ENCODE measurements at places on chromosomes 7 and 10. TPM values are rescaled to one million over a fixed set of nuclear protein-coding genes. Genes with fewer than 3 reads are reported as not detected.

DNA sequence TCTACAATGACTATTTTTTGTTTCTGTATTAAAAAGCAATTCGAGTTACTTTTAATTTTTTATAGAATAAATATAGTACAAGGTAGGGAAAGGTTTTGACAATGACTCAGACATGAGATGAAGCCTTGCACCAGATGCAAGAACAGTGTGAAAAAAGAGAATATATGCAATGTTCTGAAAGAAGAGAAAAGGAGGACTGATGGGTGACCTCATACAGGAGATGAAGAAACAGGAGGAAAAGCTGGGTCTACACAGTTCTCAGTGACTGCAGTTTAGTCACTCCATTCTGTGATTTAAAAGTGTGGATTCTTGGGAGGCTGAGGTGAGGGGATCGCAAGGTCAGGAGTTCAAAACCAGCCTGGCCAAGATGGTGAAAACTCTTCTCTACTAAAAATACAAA is 38.3 kb upstream of the YAE1 start:
- H3K27me3 ChIP-seq: peaks cover 5% of the 10 kb centered on the region
- DNase-seq: no peak
- no peaks in the 10 kb centered on the region for H3K36me3 ChIP-seq
- no peak overlapping the region for H3K27ac ChIP-seq
- peaks cover 5% of the 10 kb centered on the region for H3K4me1 ChIP-seq

DNA sequence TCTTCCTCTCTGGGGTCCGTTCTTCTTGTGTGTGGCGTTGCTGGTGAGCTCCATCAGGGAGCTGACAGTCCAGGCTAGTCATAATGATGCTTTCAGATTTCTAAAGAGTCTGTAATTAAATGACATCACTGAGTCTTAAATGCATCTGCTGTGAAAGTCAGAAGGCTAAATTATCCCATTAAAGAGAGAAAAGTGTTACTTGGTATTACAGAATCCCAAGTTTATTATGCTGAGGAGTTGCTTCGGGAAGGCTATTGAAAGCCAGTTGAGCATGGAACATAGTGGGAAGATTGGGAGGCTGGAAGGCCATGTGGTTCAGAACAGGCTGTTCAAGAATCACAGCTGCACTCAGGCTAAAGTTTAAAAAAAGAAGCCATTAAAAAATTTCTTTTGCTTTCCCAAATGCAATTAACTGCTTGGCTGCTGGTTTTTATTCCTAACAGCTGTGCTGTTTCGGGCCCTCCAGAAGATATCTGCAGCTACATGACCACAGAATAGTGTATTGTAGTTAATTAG is 342.6 kb upstream of the LRGUK start:
- H3K27me3 ChIP-seq: no peaks in the 10 kb centered on the region
- H3K4me3 ChIP-seq: no peak overlapping the region
- H3K27ac ChIP-seq: no peak overlapping the region
- DNase-seq: no peak

DNA sequence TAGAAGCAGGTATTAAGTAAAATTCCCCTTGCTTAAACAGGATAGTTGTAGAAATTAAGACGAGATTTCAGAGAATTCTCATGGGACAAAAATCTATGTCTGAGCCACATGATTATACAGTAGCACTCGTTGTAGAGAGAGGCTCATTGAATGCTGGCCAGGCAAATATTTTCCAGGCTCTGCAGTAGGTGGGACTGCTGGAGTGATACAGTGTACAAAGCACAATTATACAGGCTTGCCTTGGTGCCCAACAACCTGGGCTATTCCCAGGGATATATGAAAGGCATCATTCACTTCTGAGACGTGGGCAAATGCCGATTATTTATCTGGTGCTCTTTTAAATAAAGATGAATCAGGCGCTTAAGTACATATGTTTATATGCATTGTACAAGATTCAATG is 380.6 kb downstream of the PHTF2 start:
- no peak for DNase-seq
- H3K4me3 ChIP-seq: no peak overlapping the region
- no peaks in the 10 kb centered on the region for H3K36me3 ChIP-seq
- H3K27ac ChIP-seq: no peak overlapping the region
- no peaks in the 10 kb centered on the region for H3K27me3 ChIP-seq

DNA sequence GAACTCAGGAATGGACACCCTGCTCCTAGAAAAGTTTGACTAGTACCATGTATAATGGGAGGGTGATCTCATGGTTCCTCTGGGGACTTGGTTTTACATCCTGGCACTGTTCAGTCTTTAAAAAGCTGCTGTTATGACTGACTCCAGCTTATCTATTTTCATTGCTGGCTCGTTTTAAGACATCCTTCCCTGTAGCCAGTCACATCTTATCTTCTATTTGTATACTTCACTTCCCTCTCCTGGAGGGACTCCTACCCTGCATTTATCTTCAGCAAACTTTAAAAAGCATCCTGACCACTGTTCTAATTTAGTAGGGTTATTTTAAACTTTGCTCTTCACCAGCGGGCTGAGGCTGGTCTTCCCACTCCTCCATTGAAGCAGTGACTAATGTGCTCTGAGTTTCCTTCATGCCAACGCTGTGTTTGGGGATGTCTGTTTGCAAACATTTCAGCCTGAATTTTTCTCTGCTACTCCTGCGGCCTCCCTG is 72.9 kb upstream of the ARMC3 start:
- no peaks in the 10 kb centered on the region for H3K36me3 ChIP-seq
- H3K4me1 ChIP-seq: no peaks in the 10 kb centered on the region
- no peak overlapping the region for H3K27ac ChIP-seq

DNA sequence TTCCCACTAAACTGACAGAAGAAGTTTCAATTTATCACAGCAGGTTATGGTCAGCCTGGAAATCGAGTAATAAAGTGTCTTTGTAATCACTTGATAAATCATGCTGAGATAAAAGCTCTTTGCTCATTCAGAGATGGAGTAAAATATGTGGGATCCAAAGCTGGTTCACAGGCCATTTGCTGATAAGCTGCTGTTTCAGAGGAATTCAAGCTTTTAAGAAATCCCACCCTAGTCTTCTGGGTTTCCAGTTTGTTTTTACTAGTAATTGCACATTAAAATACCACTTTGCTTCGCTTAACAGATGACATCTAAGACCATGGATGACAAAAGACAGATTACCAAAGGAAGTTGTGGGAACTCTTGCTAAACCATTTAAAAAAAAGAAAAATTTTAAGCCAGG is 37.4 kb upstream of the CDK6 start:
- no peak for DNase-seq
- H3K4me3 ChIP-seq: no peak overlapping the region
- peaks cover 10% of the 10 kb centered on the region for H3K27me3 ChIP-seq
- H3K27ac ChIP-seq: no peak overlapping the region
- H3K36me3 ChIP-seq: peaks cover 13% of the 10 kb centered on the region

DNA sequence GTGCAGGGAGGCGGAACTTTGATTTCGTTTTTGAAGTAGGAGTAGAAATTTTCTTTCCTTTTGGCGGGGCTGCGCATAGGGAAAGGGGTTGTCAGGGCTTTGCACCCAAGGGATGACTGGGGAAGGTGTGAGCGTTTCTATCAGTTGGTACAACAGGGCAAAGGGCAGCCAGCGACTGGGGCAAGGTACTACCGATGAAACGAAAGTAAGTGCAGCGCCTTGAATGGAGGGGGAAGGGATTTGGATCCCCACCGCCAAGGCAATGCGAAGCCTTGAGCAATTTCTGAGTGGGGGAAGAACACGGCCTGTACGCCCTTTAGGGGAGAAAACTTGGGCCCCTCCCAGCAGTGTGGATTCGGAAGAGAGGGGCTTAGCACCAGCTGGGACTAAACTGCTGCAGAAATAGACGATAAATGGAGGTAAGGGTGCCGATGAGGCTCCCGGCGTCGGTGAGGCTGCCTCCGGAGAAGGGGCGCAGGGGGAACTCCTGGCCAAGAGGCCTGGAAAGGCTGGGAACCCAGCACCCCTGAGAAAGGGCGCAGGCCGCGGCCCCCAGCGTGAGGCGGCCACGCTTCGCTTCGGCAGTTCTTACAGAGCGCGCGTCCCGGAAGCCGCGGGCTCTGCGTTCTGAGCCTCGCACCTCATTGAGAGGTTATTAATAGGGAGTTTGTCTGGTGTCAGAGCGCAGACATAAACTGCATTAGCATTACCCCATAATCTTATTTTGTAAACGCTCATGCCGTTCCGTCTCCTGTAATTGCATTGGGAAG is 10.0 kb upstream of the TLX1 start:
- H3K27me3 ChIP-seq: peaks cover 59% of the 10 kb centered on the region
- no peak for DNase-seq
- peaks cover 23% of the 10 kb centered on the region for H3K4me1 ChIP-seq

DNA sequence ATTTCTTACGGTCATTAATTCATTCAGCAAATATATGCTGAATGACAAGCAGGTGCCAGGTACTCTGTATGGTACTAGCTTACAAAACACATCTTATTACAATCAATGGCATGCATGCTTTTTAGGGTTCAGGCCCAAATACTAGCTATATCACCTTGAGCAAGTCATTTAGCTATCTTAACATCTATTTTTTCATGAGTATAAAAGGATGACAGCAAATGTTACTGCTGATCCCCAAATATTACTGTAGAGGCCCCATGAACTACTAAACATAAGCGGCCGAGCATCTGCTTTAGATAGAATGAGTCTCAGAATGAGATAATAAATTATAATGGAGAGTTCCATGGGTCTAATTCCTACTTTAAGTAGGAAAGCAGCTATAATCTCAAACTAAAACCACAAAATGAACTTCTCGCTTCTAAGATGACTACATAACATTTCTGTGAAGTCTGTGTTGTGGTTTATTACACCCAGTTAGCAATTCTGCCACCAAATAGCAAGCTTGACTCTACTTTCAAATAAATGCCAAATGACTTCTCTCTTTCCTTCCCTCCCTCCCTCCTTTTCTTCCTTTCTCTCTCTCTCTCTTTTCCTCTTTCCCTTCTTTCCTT is 113.7 kb upstream of the LRRN3 start:
- peak overlapping the region; percentile 89 for H3K27ac ChIP-seq
- H3K27me3 ChIP-seq: no peaks in the 10 kb centered on the region
- H3K4me1 ChIP-seq: peaks cover 40% of the 10 kb centered on the region
- H3K36me3 ChIP-seq: peaks cover 11% of the 10 kb centered on the region

LRRTM3 gene
- total RNA-seq: not detected

DNAH11 gene
- not detected for total RNA-seq

PRLHR gene
- not detected for total RNA-seq

ARMC3 gene
- total RNA-seq: not detected

ARHGEF35 gene
- 6.7 TPM for total RNA-seq

AKR1C8 gene
- not detected for total RNA-seq
